Adrenal gland (tissue), 19 donors: ENCODE measurements at places on chromosomes 5 and 9. TPM values are rescaled to one million over a fixed set of nuclear protein-coding genes. Genes with fewer than 3 reads are reported as not detected.

DNA sequence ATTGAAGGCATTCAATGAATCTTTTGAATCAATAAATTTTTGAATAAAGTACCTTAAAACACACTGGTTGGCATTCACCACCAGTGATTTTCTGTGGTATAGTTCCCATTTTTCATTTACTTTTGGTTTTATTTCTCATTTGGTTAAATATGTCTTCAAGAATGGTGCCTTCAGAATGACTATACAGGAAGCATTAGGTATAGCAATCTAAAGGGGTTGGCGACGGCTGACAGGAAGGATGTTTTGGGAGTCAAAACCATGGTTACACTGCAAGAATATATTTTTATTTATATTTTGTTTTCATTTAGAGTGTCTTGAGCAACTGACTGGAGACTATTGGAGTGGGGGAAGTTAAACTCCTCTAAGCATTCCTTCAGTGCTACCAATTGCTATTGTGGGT is 235.7 kb downstream of the HTR1A start:
- no peak for DNase-seq

The FAM221B gene
- total RNA-seq: not detected

The TNFSF15 gene
- total RNA-seq: 0.43 TPM

GRCh38 chr9:37324261-37324683 is 98.2 kb upstream of the GRHPR start:
- peak; percentile 19 for DNase-seq

The INSL4 gene
- total RNA-seq: not detected

- DNase-seq: no peak
Measured at GRCh38 chr5:154309805-154310204, 119.3 kb downstream of the GALNT10 start.

- peak; percentile 70 for DNase-seq
Measured at GRCh38 chr9:128078504-128079434, 10.7 kb downstream of the SLC25A25 start.

The WDR38 gene
- not detected for total RNA-seq

DNA sequence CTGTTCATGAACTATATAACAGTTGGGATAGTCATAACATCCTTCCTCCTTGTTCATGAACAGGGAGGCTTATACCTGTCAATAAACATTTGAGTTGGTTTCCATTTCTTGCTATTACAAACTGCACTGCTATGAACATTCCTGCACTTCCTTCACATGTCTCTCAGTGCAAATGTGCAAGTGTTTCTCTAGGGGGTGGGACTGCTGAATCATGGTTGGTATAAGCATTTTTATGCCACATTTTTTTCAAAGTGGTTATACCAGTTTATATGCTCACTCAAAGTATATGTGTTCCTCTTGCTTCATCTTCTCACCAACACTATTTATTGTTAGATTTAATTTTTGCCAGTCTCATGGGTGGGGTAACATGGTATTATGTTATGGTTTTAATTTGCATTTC is 25.8 kb upstream of the TPD52L3 start:
- DNase-seq: no peak

DNA sequence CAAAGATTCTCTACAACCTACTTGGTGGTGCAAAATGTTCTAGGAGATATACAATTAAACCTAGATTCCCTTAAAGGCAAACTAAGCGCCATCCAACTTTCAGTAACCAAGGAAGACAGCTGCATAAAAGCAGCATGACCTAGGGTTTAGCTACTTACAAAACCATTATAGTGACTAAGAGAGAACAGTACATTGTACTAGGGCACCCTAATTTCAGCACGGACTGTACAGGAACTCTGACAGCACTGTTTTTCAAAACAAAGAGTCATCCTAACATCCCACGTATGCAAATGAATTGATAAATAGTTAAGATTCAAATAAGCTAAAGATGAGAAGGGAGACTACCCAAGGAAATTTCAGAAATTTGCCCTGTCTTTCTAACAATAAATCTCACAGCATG is 30.0 kb downstream of the STRBP start:
- DNase-seq: no peak

The SPATA31C1 gene
- not detected for total RNA-seq

The STPG3 gene
- total RNA-seq: 0.25 TPM

DNA sequence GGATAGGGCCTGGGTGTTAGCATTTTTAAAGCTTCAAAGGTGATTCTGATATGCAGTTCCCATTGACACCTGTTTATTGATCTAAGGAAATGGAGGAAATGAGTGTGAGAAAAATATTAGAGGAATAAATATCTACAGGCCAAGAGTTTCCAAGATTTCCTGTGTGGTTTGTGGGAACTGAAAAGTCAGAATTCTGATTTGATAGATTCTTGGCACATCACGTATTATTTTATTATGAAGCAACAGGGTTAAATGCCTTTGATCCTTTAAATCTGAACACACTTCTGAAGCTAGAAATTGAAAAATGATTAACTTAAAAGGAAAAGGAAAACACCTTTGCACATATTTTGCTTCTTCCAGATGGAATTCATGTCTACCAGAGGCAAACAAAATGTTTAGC is 113.7 kb downstream of the CD180 start:
- DNase-seq: no peak

The PHF24 gene
- total RNA-seq: 0.28 TPM

GRCh38 chr5:134124289-134125038 is 10.0 kb downstream of the TCF7 start:
- DNase-seq: no peak
